CD4-positive, alpha-beta T cell treated with Interleukin-6 at 100 ng/mL for 8 hours (primary cell): ENCODE measurements at places on chromosomes 3 and 15.

GRCh38 chr3:24156466-24156865 is 211.4 kb downstream of the NR1D2 start:
- DNase-seq, result no peak

- no peak for DNase-seq
These were observed 28.1 kb downstream of the SPINK8 start for GRCh38 chr3:48305396-48305795.

- DNase-seq, result no peak
These were observed 33.7 kb downstream of the SLC24A1 start for GRCh38 chr15:65655457-65655856.

DNA sequence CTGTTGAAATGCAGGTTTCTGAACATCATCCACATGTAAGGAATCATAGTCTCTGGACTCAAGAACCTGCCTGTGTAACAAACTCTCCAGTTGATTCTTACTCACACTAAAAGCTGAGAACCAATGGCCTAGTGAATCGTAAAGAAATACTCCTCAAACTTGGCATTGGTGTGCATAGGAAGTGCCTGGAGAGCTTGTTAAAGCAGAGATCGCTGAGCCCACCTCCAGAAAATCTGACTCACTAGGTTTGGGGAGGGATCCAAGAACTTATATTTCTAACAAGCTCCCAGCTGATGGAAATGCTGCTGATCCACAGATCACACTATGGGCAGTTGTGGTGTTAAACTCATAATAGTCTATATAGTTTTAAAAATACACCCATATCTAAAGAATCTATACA is 55.8 kb upstream of the LMCD1 start:
- DNase-seq, result no peak

- no peak for DNase-seq
These were observed 248.1 kb upstream of the C2CD4B start for GRCh38 chr15:62413153-62413552.
